OCI-M1 (cell line): ENCODE measurements at places on chromosomes 3 and 15.

DNA sequence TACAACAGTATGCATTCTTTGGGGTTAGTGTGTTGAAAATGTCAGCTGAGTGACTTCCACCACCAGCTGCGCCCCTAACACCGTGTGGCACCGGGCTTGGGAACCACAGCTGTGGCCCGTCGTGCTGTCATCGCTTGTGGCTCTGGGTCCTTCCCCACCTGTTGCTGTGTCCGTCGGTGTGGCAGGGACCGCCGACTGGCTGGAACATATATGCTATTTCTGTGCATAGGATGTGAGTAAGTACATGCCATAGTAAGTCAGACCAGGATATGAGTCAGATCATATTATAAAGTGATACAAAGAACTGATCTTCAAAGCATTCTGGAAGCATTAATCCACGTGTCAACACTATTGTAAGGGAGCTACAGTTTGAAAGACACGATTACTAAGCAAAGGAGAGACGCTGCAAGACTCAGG is 31.9 kb downstream of the EHD4 start:
- no peak for DNase-seq

DNA sequence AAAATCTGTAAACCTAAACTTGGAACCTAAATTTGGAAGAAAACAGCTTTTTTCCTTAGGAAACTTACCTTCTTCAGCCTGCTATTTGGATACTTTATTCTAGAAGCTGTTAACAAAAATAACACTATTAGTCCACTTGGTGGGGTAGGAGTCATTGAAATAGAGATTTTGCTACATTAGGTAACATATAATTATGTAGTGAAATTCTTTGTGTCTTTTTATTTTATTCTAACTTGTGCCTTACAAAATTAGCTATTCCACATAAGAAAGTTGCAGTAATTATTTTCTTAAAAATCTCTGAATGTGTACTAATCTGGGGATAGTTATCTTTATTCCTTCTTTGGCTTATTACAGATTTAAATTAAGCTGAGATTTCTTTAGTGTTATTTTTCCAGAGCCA is 360.4 kb upstream of the ROBO2 start:
- DNase-seq: no peak

- peak; percentile 82 for DNase-seq
These were observed 289.7 kb upstream of the CHRM5 start for GRCh38 chr15:33678602-33679001.

- DNase-seq: no peak
These were observed 181.6 kb upstream of the RORA start for GRCh38 chr15:61410662-61411061.

DNA sequence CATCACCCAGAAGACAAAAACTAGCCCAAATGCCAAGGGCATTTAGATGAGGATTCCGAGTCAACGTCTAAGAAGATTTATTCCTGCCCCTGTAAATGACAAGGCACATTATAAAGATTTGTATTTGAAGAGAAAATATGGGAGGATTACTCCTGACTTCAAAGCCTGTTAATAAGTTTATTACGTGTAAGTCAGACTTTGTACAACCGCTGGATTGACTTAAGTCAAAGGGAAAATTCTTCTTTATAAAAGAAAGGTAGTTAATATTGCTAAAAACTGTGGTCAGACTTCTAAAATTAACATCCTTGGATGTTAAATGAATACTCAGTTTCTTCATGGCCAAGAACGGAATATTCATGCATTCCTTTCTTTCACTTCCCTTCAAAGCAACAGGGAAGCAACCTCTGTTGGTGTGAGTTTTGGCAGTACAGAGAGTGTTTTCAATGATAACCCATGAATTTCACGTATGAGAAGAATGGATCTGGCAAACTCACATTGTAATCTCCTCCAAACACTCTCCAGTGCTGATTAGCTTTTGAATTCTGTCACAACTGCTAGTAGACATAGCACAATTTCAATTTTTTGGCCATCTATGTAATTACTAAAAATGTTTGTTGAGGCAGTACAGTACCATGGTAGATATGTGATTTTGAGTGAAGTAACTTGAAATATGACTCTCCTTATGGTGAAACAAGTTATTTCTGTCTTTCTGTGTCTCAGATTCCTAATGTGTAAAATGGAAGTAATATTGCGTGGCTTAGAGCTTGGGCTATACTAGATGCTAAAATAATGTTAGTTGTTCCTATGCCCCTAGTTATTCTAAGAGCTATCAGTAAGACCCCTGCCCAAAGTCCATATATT is 62.0 kb downstream of the PLD1 start:
- peak; percentile 23 for DNase-seq

- DNase-seq: no peak
These were observed 341.4 kb upstream of the SGO1 start for GRCh38 chr3:20527368-20527767.

DNA sequence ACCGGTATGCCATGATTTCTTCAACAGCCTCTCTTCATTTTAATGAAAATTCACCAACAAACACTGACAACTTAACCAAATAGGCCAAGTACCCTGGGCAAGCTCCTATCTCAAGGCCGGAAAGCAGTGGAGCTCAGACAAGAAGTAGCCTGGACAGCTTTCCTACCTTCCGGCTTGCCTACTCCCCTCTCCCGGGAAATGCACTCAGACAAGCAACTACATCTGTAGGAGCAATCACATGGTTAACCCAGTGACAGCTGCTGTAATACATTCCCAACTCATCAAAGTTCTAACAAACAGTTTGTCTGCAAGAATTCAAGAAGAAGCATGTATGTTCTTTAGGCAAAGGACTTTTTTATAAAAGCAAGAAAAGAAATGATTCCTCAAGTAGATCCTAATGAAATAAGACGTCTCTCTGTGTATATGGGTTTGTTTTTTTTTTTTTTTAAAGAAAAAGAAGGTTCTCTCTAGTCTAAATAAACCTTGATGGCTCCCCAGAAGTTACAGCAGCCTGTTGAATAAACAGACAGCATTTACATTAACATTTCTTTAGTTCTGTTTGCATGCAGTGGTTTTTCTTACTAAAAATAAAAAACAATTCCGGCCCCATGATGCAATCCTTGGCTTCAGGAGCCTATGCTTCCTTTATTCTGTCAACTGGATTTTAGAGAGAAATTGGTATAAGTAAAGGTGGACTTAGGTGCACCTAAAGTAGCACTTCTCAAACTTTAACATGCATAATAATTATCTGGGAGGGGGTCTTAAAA is 278.7 kb downstream of the NEK10 start:
- DNase-seq: no peak

DNA sequence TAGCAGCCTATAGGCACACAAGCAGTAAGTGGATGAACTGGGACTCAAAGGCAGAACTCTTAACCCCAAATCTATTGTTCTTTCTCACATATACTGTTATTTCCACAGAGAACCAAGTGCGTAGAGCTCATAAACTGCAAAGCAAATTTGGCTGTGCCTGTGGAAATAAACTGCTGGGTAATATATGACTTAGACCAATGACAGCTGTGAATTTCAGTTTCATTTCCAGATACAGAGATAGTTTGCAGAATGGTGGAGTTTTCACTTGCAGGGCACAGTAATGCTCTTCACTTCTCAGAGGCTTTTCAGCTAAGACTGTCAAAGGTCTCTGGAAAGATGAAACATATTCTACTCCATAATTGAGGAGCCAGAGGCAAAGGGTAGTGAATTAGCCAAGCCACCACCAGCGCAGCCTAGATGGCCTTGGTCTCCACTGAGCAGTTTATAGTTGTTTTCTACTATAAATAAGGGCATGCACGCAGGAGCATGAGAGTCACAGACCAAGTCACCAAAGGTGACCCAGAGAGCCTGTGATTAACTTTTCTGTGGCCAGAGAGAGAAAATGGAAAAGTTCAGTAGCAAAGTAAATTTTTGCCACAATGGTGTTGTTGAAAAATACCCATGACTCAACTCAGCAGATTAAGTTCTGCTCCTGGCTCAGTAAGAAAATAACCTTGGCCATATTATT is 180.7 kb upstream of the GRM7 start:
- DNase-seq: peak; percentile 32

GRCh38 chr3:23659274-23659673 is 146.5 kb upstream of the UBE2E1 start:
- DNase-seq: peak; percentile 34

DNA sequence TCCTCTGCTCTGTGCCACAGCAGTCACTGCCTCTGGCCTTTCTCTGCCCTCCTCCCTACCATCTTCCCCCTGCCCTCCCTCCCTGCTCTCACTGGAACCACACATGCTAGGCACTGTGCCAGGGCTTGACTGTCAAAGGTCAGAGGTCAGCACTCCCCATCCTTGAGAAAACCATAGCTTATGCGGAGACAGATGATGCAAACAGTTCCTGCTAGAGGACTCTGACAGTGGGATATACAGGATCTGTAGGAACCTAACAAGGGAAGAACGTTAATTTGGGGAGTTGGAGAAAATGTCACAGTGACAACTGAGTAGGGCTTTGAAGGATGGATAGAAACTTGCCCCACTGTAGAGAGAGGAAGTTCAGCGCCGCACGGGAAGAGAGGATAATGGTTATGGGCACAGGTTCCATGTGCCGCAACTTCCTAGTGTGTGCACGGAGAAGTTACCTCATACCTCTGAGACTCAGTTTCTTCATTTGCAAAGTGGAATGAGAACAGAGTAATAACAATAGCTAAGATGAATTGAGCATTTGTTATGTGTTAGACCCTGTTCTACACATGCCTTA is 29.3 kb upstream of the XYLB start:
- DNase-seq: no peak

DNA sequence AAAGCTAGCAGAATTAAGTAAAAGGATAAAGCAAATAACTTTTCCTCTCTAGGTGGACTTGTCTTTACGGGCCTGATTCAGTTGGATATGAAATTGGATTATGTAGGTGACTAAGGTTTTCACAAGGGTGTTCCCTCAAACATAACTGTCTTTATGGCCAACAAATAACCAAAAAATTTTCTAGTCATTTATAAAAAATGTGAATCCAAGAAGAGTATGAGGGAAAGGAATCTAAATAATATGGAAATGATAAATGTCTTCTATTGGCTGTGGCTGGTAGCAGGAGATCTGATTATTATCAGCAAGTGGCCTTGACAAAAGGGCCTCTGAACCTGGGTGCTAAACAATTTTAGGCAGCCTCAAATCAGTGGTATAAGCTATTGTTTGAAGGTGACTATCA is 594.0 kb upstream of the UBE2E2 start:
- DNase-seq: no peak

DNA sequence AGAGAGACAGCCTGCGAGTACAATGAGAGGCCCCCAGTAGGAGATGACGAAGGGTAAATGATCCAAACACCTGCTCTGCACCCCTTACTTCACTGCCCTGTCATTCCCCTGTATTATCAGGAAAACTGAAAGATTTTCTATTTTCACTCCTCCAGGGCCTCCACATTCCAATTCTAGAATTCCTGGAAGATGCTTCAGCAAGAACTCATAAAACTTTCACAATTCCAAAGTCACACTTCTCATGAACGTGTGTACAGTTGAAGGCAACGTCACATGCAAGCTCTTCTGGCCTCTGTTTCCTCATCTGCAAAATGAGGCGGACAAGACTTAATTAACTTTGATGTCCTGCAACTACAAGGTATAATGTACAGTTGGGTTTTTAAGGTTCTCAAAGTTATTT is 62.8 kb upstream of the SPATA12 start:
- DNase-seq: no peak
